Stimulated activated CD8-positive, alpha-beta memory T cell treated with anti-CD3 and anti-CD28 coated beads, Interleukin-4, amount 100 ng/mL, for 1 hour (primary cell): ENCODE measurements at places on chromosomes 1 and 21.

GRCh38 chr21:29640080-29640508 is 299.7 kb downstream of the GRIK1 start:
- DNase-seq, result no peak

DNA sequence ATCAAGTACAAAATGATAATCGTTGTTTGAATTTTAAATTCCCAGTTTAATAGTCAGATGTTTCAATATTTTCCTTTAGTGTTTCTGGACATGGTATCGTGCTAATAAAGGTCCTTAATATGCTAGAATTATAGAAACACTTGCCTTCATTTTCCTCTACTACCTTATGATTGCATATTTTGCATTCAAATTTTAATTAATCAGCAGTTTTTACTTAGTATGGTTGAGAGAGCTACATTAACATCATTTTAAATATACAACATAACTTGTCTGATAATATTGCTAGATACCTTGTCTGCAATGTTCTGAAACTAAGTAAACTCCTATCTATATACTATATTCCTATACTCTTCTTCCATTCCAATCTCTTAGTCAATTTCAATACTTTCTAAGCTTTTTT is 66.3 kb downstream of the USH2A start:
- no peak for DNase-seq

DNA sequence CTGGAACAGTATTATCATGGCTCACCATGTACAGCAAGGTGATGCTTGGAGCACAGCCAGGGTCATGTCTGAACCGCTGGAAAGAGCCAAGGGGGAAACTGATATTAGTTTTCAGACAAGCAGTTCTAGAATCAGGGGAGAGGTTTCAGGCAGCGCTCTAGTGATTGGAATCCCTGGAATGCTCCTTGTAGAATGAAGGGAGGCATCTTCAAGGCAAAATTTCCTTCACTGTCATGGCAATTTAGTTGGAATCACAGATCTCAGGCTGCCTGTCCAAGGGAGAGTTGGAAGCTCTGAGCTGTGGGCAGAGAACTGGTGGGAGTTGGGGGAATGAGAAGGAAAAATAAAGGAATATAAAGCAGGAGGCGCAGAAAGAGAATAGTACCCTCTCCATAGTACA is 737.1 kb downstream of the PTPRU start:
- DNase-seq, result no peak

- DNase-seq, result no peak
Measured at GRCh38 chr1:156760092-156760795, 7.1 kb upstream of the PRCC start.

- DNase-seq, result no peak
Measured at GRCh38 chr1:38296047-38296446, 249.5 kb upstream of the POU3F1 start.

- no peak for DNase-seq
Measured at GRCh38 chr21:31011412-31011811, 26.9 kb downstream of the KRTAP19-8 start.

GRCh38 chr1:108199201-108199691 is 897 bp downstream of the SLC25A24 start:
- no peak for DNase-seq

GRCh38 chr1:233372218-233373120 is 44.9 kb downstream of the MAP3K21 start:
- DNase-seq, result no peak

DNA sequence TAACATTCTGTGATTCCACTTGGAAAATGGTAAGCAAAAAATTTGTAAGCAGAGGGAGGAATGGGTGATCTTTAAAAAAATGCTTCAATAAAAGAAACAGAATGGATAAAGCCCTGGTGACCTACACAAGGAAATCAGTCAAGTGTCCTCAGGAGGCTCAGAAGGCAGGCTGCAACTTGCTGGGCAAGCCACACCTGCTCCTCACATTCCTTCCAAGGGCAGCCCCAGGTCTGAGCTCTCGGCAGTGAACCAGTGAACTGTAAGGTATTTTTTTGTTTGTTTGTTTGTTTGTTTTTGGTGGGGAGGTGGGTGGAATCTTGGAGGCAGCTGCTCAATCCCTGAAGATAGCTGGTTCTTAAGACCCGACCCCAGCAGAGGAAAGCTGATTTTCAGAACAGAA is 4.4 kb downstream of the TACSTD2 start:
- DNase-seq, result no peak

- no peak for DNase-seq
Measured at GRCh38 chr1:108049178-108049819, 84.3 kb upstream of the VAV3 start.

DNA sequence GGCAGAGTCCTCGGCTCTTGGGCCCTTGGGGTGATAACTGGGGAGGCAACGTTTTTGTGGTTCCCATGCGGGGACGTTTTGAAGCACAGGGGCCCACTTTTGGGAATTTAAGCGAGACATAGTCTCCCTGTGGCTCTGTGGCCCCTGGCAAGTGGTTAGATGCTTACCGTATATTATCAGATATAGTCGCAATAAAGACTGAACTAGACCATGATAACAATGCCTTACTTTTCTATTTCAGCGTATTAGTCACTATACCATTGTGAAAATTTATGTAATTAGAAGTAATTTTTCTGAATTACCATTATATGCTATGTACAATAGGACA is 538 bp upstream of the RCAN1 start:
- DNase-seq, result no peak

GRCh38 chr1:215599418-215600074 is 32.4 kb downstream of the KCTD3 start:
- no peak for DNase-seq

DNA sequence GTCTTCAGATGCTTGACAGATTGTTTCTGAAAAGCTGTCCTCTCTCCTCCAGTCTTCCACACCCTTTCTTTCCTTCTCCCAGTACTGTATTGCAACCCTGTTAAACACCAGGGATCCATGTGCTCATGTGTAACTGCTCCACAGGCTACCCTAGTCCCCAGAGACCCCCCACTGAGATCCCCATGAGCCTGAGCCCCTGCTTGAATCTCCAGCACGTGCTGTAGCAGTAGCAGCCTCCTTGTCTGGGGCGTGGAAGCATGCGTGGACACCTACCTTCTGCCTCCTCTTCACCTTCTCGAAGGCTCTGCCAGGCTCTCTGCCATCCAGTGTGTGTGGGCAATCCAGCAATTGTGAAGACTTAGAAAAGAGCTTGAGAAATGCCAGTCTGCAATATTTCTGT is 25.2 kb downstream of the GPR137B start:
- DNase-seq, result no peak

DNA sequence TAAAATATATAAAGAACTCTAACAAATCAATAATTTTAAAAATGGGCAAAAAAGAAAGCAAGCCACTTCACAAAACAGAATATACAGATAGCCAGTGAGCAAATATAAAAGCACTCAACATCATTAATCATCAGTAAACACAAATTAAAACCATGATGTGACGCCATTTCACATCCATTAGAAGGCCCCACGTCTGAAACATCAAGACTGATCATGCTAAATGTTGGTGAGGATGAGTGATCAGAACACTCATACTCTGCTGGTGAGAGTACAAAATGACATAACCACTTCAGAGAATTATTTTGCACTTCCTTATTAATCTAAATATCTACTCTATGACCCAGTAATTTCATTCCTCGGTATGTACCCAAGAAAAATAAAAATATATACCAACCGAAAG is 512.2 kb upstream of the NR5A2 start:
- no peak for DNase-seq

- no peak for DNase-seq
Measured at GRCh38 chr1:243837907-243838535, 12.0 kb downstream of the AKT3 start.

- DNase-seq, result no peak
Measured at GRCh38 chr1:41542196-41542930, 57.9 kb upstream of the EDN2 start.

GRCh38 chr1:10692401-10693021 is 103.9 kb downstream of the CASZ1 start:
- DNase-seq, result no peak

DNA sequence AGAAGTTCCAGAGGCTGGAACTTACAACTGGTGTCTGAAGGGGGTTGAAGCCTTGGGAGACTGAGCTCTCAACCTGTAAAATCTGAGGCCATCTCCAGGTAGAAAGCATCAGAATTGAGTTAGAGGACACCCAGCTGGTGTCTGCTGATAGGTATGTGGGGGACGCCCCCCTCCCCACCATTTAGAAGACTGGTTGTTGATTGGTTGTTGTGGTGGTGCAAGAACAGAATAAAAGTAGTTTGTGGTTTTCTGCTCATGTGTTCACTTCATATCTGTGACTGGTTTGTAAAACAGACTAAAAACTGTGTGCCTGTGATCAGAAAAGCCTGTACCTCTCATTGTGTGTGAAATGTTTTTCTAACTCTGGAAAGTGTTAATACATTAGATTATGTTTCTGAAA is 33.2 kb upstream of the PDE4B start:
- no peak for DNase-seq

DNA sequence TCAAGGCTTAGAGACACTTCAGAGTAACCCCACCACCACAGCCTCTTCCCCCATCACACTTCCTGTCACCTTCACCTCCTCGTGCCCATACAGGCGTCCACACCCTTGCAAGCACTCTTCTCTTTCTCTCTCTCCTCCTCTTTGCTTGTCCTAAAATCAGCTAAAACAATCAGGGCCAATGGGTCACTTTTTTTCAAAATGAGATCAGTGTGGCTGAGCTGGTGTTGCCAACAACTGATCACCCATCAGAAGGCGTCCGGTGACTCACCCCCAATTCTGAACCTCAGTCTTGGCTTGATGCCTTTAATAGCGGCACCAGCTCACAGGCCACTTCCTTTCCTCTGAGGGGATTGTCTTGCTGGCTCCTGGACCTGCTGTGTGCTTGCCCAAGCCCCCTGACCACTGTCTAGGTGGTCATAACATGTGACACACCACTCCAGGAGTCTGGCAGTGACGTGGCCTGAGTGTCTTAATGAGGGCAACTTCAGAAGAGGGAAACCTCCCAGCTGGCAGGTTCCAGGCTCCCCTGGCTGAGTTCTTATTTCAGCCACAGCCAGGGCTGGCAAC is 1.6 kb downstream of the DRAXIN start:
- peak; percentile 21 for DNase-seq

DNA sequence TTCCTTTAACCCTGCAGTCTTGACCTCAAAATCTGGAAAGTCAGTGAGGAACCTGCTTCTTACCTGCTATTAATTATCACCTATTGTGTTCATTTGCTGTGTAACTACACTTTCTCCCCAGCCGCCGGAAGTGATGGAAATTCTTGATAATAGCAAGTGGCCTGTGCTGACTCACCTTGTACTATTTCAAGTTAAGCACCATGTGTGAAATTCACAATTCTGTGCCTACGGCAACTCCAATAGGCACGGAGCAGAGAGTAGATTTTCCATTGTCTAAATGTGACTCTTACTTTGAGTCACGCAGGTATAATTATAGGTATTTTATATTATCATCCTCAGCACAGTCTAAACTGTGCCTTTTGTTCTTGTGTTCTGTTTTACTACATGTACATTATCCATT is 466.8 kb downstream of the KIF26B start:
- no peak for DNase-seq

- no peak for DNase-seq
Measured at GRCh38 chr1:243246916-243247315, 8.2 kb downstream of the CEP170 start.
